ENCODE measurements at places on chromosomes 5 and 9.

DNA sequence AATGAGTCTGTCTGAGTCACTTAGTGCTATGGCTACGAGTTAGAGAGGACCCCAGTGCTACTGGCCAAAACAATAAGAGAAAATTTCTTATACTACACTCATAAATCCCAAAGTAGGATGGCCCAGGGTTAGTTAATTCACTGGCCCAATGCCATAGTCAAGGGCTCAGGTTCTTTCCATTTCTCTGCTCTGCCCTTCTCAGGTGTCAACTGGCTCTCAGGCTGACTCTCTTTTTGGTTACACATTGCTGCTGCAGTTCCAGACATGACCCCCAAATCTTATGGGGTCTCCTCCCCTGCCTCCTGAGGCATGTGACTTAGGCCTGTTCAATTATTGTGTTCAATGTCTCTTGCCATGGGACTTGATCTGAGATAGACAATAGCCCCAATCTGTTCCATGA lies 70.4 kb downstream of the ARHGEF37 start:
- DNase-seq: no peak

DNA sequence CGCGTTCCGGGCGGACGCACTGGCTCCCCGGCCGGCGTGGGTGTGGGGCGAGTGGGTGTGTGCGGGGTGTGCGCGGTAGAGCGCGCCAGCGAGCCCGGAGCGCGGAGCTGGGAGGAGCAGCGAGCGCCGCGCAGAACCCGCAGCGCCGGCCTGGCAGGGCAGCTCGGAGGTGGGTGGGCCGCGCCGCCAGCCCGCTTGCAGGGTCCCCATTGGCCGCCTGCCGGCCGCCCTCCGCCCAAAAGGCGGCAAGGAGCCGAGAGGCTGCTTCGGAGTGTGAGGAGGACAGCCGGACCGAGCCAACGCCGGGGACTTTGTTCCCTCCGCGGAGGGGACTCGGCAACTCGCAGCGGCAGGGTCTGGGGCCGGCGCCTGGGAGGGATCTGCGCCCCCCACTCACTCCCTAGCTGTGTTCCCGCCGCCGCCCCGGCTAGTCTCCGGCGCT lies at the start of gene DAPK1:
Gene DAPK1 (plus strand): TSS at position 264 of the 442 bp plus-strand sequence. CDS start 1,211 bp downstream, outside the sequence.
- DNase-seq: no peak

DNA sequence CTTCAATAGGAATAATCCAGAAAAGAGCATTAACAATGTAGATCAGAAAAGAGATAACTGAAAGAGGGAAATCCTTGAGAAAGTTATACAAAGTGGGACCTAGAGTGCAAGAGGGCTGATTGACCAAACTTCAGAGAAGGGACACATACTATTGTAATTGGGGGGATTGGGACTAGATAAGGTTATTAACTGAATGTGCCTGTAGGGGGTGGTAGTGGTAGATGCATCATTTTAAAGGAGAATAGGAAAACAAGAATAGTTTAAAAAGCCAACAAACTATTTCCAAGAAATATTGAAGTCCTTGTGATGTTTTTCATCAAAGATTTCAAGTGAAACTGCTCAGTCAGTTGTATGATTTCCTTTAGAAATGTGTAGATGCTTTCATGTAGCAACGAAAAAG lies 468.5 kb downstream of the TAF11L14 start:
- DNase-seq: no peak

GRCh38 chr5:56717253-56717987 lies 97.9 kb upstream of the MAP3K1 start:
- DNase-seq: no peak

- no peak for DNase-seq
Measured at GRCh38 chr9:84791643-84792042, 122.1 kb downstream of the NTRK2 start.

- DNase-seq: no peak
Measured at GRCh38 chr9:106799152-106799551, 63.8 kb upstream of the ZNF462 start.

DNA sequence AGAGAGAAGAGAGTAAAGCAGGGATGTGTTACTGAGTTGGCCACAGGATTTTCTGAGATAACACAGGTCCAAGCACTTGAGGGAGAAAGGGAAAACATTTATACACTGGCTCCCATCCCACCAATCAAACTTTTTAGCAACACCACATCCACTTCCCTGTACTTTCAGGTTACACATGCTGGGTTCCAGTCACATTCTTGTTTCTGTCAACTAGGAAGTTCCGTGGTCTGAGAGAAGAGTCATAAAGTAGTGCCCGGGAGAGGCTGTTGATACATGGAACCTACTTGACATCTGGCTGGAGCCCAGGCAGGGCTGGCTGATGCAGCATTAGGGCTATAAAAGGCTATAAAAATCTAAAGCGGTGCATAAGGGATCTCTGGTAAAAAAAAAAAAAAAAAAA lies 473.9 kb upstream of the COX7C start:
- no peak for DNase-seq

- DNase-seq: no peak
Measured at GRCh38 chr5:53874409-53874808, 314.0 kb downstream of the NDUFS4 start.

- DNase-seq: no peak
Measured at GRCh38 chr9:69645488-69645887, 26.7 kb downstream of the APBA1 start.

DNA sequence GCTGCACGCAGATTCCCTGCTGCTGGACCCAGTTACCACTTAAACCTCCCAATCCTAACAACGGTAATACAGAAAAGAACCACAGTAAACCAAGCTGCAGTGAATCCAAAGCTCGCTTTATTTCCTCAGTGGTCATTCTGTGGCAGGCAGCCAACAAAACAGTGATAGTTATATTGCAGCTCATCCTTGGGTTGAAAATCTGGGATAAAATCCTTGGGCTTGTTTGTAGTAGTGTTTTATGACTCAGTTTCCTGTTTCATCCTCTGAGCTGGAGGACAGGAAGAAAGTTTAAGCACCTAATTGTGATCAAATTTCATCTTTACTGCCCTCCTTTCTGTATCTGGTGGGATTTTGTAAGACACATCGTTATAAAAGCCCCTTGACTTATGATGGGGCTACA lies 31.4 kb downstream of the HMGCR start:
- no peak for DNase-seq

DNA sequence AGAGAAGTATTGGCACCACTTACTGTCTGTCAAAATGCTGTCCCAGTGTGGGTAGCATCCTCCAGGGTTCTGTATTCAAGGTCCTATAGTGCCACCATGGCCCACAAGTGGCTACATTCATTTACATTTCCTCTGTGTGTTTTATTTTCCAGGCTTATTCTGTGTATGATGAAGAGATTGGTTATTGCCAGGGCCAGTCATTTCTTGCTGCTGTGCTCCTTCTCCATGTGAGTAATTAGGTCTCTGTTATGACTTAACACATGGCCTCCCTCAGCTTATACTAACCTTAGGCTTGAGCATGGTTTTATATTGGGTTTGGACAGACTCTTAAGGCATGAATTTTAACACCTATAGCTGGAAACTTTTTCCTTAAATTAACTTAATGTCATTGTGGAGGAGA lies 36.7 kb downstream of the GPR21 start:
- DNase-seq: no peak

- DNase-seq: no peak
Measured at GRCh38 chr9:123416176-123416575, 60.2 kb downstream of the CRB2 start.

- DNase-seq: no peak
Measured at GRCh38 chr9:88831713-88832407, 159.4 kb upstream of the S1PR3 start.

DNA sequence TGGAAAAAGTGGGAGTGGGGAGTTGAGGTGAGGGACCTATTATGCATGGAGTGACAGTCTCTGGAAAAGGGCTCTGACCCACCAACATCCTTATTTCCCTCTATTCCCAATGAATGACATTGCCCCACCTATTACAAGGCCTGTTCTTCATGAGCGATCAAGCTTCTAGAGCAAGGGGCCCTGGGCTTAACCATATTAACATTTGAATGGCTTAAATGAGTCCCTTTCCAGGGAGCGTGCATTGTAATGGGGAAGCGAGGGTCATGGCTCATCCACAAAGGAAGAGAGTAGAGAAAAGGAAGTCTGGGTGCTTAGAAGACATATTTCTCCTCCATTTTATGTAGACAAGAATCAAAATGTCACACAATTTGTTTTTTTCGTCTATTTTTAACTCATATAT lies 255.5 kb downstream of the CAAP1 start:
- DNase-seq: no peak

GRCh38 chr9:70971723-70972122 lies 149.7 kb downstream of the TRPM3 start:
- DNase-seq: no peak

- peak; percentile 26 for DNase-seq
Measured at GRCh38 chr9:26947736-26948135, 694 bp upstream of the PLAA start.

- DNase-seq: no peak
Measured at GRCh38 chr5:9194509-9194908, 351.4 kb downstream of the SEMA5A start.

DNA sequence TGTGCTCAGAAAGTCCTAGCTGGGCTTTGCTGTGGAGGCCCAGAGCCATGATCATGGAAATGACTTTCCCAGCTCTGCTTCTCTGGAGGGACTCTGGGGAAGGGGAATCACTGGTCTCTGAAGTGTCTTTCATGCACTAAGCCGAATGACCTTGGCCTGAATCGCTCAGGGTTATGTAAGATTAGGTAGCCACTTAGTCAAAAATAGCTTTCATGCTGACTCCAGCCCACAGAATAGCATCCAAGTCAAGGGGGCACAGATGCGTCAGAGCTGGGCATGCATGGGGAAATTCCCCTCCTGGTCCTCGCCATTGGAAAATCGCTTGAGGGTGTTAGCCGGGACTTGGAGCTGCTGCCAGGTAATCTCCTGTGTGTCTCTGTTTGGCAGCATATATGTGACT lies 36.1 kb upstream of the PPARGC1B start:
- no peak for DNase-seq

- no peak for DNase-seq
Measured at GRCh38 chr9:37174247-37174646, 53.9 kb downstream of the ZCCHC7 start.

DNA sequence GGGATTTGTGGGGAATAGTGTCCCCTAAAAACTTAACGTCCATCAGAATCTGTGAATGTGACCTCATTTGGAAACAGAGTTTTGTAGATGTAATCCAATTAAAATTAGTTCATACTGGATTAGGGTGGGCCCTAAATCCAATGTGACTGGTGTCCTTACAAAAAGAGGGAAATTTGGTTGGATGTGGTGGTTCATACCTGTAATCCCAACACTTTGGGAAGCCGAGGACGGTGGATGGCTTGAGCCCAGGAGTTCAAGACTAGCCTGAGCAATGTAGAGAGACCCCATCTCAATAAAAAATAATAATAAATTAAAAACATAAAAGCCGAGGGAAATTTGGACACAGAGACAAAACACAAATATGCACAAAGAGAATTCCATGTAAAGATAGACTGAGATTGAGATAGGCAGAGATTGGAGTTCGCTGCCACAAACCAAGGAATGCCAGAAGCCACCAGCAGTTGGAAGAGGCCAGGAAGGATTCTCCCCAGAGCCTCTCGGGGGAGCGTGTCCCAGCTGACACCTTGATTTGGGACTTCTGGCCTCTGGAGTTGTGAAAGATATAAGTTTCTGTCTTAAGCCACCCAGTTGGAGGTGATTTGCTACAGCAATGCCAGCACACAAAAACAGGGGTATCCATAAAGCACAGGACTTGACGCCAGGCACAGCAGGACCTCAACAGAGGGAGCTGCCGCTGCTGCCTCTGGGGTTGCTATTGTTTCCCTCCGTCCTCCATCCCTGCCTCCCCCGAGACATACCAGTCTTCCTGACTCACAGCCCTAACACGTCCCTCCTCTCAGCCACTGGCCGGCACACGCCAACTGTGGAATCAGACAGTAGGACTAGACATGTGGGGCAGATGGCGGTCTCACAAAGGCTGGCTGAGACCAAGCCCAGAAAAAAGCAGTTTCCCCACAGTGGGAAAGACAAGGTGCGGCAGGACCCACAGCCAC lies 73.8 kb upstream of the IL17B start:
- DNase-seq: no peak

GRCh38 chr5:179319741-179320281 lies 25.4 kb downstream of the ADAMTS2 start:
- no peak for DNase-seq

- no peak for DNase-seq
Measured at GRCh38 chr5:177232358-177232757, 71.2 kb downstream of the RAB24 start.

GRCh38 chr5:130884023-130884422 lies 281.0 kb downstream of the HINT1 start:
- no peak for DNase-seq

- DNase-seq: no peak
Measured at GRCh38 chr5:128228008-128228407, 144.4 kb downstream of the SLC12A2 start.

GRCh38 chr5:1409381-1410110 lies 35.7 kb downstream of the SLC6A3 start:
- DNase-seq: no peak

- no peak for DNase-seq
Measured at GRCh38 chr9:70085241-70085640, 41.6 kb downstream of the MAMDC2 start.

- DNase-seq: no peak
Measured at GRCh38 chr5:8944005-8944404, 601.9 kb downstream of the SEMA5A start.

DNA sequence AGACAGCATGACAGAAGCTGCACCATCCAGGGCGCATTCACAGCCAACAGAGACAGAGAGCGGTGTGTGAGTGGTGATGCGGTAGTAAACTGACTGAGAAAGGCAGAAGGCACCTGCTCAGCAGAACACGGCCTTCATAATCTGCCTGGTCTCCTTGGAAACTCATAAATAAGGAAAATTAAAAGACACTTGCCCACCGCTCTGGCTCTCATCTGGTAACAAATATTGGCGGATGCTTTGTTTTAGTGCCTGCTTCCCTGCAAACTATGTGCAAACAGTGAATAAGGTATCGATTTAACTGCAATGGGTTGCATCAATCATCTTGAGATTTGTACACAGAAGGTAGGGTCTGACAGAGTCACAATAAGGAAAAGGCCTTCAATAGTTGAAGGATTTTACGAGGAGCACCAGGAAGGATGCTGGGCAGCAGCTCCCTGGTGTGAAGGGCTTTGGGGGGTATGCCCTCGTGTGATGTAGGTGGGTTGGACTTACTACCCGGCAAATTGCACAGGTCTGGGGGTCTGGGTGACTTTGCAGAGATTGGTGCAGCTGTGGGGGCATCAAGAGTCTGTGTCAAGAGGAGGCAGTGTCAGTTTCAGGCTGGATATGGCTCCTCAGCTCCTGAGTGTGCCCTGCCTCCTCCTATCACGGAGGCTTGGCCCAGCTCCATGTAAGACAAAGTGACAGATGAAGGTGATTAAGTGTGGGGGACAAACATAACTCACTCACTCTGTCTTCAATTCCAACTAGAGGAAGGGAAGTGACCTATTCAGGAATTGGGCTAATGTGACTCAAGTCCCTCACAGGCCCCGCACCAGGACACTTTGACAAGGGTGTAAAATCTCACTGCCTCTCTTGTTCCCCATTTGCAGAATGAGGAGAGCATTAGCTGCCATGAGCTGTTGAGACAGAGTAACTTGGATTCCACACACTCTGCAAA lies 166.7 kb downstream of the ICE1 start:
- no peak for DNase-seq

GRCh38 chr9:7177383-7177782 lies 419.6 kb downstream of the KDM4C start:
- no peak for DNase-seq

Measured in stimulated activated CD4-positive, alpha-beta T cell treated with anti-CD3 and anti-CD28 coated beads, Interleukin-12 subunit alpha, Interleukin-12 subunit beta, amount 100 ng/mL, for 4 hours (primary cell).